Inflammatory macrophage treated with lipopolysaccharide for 1 hour (primary cell): ENCODE measurements at places on chromosomes 7 and 10.

- peak; percentile 45 for DNase-seq
Observed at GRCh38 chr7:142668495-142668894, 80.8 kb upstream of the PRSS1 start.

DNA sequence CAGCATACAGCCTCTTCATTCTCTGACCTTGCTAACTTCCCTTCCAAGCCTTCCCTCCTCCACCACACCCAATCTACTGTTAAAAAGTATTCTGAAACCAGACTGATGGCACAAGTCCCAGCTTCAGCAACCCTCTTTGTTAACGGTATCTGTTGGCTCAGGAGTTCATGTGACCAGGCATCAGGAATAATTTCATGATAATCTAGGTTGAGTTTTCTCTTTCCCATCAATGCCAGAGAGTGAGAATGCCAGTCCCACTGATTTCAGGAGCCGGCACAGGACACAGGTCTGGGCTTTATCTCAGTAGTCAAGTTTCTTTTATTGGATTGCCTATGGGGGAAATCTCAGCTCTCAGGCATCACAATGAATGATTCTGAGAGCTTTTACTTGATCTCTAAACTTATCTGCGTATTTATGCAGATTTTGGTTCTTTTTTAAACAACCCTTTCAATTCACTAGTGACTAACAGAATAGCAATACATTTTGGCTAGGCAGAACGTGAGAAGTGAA lies 231.0 kb upstream of the LYZL1 start:
- peak; percentile 3 for DNase-seq

- DNase-seq = no peak
Observed at GRCh38 chr7:31874631-31875386, 187.8 kb downstream of the PPP1R17 start.

- no peak for DNase-seq
Observed at GRCh38 chr10:51445588-51445987, 253.8 kb downstream of the CSTF2T start.

DNA sequence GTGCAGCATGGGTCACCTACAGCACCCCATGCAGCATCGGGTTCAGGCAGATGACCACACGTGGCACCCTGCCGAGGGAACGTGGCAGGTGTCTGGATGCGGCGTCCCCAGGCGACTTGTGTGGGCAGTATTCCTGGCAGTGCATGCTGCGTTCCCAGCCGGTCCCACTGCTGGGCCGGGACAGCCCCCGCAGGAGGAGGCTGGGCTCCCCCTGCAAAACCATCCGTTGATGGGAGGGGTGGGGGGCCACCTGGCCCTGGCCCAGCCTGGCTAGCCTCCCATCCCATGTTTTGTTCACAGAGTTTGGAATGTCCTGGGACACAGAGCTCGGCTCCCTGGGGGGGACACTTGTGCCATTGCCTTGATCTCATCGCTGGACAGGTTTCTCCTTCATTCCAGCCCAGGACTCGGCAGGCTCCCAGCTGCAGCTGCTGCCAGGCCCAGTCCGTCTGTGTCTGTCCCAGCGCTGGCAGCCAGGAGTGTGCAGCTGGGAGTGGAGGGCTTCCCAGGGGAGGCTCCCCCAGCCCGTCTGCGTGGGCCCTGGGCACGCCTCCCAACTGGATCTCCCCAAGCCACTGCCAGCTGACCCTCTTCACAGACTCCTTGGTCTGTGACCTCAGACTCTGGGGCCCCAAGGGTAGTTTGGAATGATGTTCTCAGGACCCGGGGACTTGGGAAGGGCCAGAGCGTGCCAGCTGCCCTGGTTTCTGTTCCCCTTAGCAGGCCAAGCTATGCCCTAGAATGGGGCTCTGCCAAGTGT lies 32.6 kb downstream of the TMEM270 start:
- DNase-seq = no peak

DNA sequence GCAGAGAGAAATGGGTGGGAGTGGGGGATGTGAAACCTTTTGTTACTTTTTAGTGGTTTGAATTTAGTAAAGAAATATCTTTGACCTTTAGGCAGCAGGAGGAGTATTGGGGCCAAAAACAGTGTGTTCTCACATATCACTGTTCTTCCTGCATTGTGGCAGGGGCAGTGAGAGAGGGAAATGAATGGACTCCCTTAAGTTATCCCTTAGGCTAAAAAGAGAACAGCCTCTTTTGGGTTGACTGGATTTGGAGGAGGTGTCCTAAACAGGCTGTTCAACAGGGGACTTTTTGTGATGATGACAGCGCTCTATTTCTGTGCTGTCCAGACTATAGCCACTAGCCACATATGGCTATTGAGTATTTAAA lies 22.3 kb downstream of the ZNF775 start:
- DNase-seq = peak; percentile 23

DNA sequence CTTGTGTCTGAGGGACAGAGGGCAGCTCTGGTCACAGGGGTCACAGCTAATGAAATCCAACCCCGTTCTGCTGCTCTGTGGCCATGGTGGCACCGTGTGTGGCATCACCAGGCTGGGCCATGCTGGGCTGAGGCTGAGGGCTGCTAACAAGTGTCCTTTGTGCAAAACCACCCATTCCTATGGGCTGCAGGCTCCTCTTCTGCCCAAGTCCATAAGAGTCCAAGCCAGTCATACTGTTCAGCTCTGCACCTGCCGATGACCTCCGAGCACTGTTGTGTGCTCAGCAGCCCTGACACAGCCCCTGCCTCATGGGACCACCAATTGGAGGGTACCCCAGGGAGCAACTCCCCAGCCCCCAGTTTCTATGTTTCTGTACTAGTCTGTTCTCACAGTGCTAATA lies 133.1 kb downstream of the WDR11 start:
- no peak for DNase-seq

GRCh38 chr10:44153918-44154670 lies 230.8 kb downstream of the CXCL12 start:
- no peak for DNase-seq

DNA sequence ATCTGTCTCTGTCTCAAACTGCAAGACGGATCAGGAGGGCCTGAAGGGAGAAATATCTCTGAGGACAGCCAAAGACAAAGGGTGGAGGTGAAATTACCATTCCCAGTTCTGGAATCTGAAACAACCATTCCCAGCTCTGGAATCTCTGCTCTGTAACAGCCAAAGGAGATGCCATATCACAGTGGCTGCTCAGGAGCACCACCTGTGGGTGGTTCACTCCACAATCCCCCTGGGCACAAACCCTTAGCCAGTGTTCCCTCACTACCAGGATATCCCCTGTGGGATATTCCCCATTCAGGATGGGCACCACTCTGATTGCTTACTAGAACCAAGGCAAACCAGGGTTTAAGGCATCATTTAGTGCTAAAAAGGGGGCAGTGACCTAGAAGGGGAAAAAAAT lies 199.0 kb downstream of the HTR7 start:
- DNase-seq = no peak

DNA sequence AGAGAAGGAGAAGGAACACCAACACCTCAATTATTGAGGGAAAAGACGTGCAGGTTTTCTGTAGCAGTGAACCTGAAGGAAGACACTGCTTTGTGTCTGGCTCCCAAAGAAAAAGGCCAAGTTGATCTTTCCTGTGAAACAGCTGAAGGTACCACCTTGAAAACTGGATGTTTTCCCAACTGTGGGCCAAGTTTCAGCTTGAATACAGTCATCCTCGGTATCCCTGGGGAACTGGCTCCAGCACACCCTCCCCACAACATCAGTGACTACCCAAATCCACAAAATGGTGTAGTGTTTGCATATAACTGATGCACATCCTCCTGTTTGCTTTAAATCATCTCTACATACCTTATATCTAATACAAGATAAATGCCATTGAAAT lies 297.0 kb upstream of the PITRM1 start:
- no peak for DNase-seq

GRCh38 chr7:133819695-133820094 lies 307.4 kb upstream of the LRGUK start:
- no peak for DNase-seq

GRCh38 chr7:19102884-19103283 lies 14.6 kb downstream of the TWIST1 start:
- DNase-seq = no peak

GRCh38 chr7:76310102-76310957 lies 7.9 kb downstream of the HSPB1 start:
- no peak for DNase-seq

GRCh38 chr7:151404216-151405011 lies 5.4 kb downstream of the WDR86 start:
- peak; percentile 65 for DNase-seq

GRCh38 chr10:112722758-112723157 lies 227.3 kb upstream of the TCF7L2 start:
- DNase-seq = no peak

DNA sequence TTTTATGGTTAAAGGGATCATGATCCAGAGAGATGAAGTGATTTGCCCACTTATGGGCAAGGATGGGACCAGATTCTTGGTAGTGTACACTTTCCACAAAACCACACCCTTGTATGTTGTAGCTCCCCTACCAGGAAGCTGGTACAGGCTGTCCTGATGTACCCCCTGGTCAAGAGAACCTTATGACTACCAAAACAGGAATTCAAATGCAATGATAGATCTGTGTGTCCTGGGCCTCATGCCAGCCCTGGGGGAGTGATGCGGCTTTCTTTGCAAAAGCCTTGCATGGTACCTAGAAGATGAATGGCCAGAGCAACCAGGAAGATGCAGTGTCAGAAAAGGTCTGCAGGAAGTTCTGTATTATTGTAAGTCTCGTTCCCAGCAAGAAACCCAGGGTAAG lies 94.9 kb upstream of the AGK start:
- no peak for DNase-seq

- no peak for DNase-seq
Observed at GRCh38 chr10:95456516-95456915, 104.7 kb downstream of the SORBS1 start.
